ENCODE measurements at places on chromosomes 3 and 15.

GRCh38 chr3:158470944-158471638, 99.9 kb upstream of the MLF1 start:
- peak; percentile 44 for DNase-seq

DNA sequence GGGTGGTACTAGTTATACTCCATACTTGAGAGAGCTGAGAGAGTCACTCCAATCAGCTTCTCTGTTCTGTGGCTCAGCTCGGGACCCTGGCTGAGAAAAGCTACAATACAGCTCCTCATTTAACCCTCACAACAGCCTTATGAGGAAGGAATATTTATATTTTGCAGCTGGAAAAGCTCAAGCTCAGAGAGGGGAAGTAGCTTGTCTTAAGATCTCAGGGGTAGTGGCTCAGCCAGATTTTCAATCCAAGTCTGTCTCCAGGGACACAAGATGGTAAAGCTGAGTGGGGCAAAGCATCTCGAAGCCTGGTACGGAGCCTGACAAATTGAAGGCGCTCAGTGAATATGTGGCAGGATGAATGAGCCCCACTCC, 14.8 kb downstream of the SCAMP2 start:
- no peak for DNase-seq

GRCh38 chr3:30832961-30833575, 61.4 kb downstream of the GADL1 start:
- no peak for DNase-seq

GRCh38 chr3:16828815-16829214, 55.9 kb upstream of the PLCL2 start:
- DNase-seq = peak; percentile 30

DNA sequence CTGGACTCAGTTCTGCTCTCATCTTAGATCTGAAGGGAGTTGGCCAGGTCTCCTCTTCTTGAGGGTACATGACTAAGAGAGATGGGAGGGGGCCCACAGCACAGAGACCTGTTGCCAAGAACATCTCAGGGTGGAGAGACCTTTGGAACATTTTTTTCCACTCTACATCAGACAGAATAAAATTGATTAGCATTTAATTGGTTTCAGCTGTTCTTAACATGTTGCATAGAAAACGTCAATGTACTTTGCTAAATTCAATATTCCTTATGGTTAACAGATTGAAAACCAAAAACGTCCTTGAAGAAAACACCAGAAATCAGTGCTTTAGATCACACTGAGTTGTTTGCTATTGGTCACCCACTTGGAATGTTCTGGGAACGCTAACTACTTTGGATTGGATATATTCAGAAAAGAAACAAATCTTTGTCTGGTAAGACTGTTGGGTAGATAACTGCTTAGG, 36.4 kb upstream of the FSTL1 start:
- peak; percentile 91 for DNase-seq

Data from AG10803 (cell line).